GM13976 (cell line): ENCODE measurements at places on chromosomes 3 and 15.

GRCh38 chr3:32815841-32816438 lies 1.9 kb upstream of the TRIM71 start:
- no peak for DNase-seq

DNA sequence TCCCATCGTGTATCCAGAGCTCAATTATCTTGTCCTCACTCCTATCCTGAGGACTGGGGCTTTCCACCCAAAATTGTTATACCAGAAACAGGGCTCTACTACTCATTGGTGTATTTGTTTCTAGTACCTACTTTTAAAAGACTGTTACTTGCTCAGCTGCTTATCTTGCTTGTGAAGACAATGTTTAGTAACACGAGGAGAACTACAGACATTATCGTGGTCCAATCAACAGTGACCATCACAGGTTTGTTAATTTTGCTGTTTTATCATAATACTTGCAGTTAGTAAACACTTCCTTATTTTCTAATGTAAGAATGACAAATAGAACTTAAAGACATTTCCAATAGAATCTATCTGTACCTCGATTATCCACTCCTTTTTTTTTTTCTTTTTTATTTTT lies 13.5 kb downstream of the LRCH3 start:
- DNase-seq, result no peak

GRCh38 chr3:179164857-179165256 lies 16.7 kb downstream of the PIK3CA start:
- no peak for DNase-seq

- DNase-seq, result no peak
These were observed 17.4 kb downstream of the ATP11B start for GRCh38 chr3:182810574-182811268.

GRCh38 chr3:132543011-132543739 lies 53.9 kb upstream of the ACKR4 start:
- DNase-seq, result no peak

GRCh38 chr15:43184407-43185124 lies 637 bp upstream of the CCNDBP1 start:
- no peak for DNase-seq

GRCh38 chr15:72302955-72303354 lies 17.0 kb downstream of the CELF6 start:
- DNase-seq, result no peak

- no peak for DNase-seq
These were observed 10.8 kb downstream of the GLYCTK start for GRCh38 chr3:52298149-52299098.

DNA sequence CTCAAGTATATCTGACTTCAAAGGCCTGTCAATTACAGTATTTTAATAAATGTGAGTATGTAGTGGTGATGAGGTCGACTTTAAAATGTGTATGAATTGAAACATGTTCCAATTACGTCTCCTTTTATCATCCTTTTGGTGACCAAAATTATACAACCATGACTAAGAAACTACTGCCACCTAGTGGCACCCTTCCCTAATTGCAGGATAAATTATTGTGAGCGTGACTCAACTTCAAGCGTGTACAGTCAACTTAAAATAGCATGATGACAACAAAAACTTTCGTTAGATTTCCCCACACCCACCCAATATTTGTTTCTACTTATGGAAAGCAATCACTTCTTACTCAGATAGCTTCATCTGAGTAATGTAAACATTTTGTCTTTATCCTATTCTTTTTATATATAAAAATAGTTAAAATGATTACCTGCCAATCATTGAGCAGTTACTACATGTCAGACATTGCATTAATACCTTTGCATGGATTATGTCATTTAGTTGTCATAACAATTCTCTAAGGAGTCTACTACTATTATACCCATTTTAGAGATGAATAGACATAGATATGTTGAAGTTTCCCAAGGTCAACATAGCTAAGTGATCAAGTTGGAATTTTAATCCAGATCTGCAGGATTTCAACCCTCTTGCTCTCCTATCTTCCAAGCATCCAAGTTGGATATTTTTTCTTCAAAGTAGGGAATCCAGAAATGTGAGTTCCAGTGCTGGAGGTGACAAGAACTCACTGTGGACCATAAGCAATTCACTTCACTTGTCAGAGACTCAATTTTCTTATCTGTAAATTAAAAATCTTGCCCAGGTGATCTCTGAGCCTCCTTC lies 106.0 kb downstream of the MEX3B start:
- DNase-seq, result peak; percentile 47

DNA sequence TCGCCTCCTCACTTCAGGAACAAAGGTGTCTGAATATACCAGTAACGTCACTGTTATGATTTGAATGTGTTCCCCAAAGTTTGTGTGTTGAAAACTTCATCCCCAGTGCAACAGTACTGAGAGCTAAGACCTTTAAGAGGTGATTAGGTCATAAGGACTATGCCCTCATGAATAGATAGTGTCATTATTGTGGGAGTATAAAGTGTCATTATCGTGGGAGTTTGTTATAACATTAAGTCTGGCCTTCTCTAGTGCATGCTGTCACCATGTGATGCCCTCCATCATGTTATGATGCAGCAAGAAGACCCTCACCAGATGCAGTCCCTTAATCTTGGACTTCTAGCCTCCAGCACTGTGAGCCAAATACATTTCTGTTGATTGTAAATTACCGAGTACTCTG lies 53.7 kb upstream of the TLE3 start:
- DNase-seq, result no peak

DNA sequence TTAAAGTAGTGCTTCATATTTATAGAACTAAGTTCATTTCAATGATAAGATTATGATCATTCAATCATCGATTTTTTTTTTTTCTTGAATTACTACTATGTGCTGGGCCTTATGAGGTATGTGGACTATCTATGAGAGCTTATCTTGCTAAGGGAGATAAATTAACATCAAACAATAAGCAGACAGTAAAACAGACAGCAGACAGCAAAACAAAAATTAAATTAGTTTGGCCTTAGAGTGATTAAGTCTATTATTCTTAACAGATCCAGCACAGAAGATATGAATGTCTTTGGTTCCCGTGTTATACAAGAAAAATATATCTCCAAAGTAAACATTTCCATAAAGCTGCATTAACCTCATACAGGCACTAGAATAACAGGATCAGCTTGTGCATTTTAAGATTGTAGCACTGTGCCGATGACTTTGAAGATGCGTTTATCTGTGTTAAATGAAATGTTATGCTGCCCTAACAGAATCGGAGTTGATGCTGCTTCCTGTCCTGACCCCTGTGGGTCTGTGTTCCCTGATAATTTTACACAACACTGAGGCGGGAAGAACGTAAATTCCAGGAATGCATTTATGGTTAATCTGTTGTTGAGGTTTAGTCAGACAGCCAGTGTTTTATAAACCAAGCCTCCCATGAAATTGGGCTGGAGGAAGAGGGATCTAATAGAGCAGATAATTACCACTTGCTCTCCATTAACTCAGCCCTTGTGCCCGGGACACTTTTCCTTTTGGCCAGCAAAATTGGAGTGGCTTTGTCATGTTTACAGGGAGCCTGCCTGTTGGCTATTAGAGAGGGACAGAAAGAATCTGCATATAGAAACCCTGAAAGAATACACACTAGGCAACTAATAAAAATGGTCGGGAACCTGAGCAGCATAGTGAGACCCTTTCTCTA lies 80.8 kb downstream of the GHSR start:
- DNase-seq, result no peak

- DNase-seq, result no peak
These were observed 1469.4 kb upstream of the GBE1 start for GRCh38 chr3:83230841-83231240.

DNA sequence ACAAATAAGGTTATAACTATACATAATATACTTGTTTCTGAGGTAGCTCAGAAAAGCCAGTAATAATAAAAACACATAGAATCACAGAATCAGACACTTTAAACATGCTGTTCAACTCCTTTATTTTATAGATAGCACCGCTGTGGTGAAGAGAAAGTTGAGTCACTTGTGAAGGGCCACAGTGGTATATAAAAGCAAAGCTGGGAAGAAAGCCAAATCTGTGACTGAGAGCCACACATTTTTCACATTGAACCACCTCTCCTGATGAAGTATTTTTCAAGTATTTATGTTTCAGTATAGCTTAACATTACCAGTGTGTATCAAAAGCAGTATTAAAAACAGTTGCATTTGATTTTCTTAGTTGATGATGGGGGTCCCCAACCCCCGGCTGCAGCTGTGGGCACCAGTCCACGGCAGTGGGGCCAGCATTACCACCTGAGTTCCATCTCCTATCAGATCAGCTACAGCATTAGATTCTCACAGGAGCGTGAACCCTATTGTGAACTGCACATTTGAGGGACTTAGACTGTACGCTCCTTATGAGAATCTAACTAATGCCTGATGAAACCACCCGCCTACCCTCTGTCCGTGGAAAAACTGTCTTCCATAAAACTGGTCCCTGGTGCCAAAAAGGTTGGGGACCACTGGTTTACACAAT lies 46.2 kb downstream of the TBL1XR1 start:
- peak; percentile 44 for DNase-seq

- DNase-seq, result peak; percentile 70
These were observed 507.5 kb downstream of the SHQ1 start for GRCh38 chr3:72340476-72341379.

DNA sequence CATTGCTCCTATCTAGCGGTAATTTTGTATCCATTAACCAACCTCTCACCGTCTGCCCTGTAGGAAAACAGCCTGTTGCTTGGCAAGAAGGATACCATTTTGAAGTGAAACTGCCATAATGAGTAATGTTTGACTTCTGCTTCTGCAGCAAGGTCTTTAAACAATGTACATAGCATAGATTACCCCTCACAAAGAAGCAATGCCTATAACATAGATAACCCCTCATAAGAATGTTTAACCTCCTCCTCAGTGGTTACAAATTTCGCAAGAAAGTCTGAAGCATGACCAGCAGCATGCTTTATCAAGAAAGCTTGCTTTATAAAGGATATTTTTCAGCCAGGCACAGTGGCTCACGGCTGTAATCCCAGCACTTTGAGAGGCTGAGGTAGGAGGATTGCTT lies 61.2 kb upstream of the MFGE8 start:
- DNase-seq, result no peak

- DNase-seq, result no peak
These were observed 62.6 kb upstream of the PRR20G start for GRCh38 chr3:127350172-127351050.

- DNase-seq, result no peak
These were observed 88.4 kb downstream of the DGKG start for GRCh38 chr3:186273586-186273985.
